ENCODE measurements at places on chromosomes 3 and 15. TPM values are rescaled to one million over a fixed set of nuclear protein-coding genes. Genes with fewer than 3 reads are reported as not detected.

- no peaks in the 10 kb centered on the region for H3K27me3 ChIP-seq
- no peaks in the 10 kb centered on the region for H3K4me1 ChIP-seq
- H3K27ac ChIP-seq = no peak overlapping the region
Measured at GRCh38 chr15:67724691-67725375, 100.5 kb upstream of the SKOR1 start.

- no peaks in the 10 kb centered on the region for H3K4me1 ChIP-seq
- no peak overlapping the region for H3K27ac ChIP-seq
- peak; percentile 6 for DNase-seq
- no peak overlapping the region for H3K4me3 ChIP-seq
- H3K27me3 ChIP-seq = peaks cover 79% of the 10 kb centered on the region
Measured at GRCh38 chr15:34610354-34610753, 26.9 kb upstream of the GOLGA8B start.

DNA sequence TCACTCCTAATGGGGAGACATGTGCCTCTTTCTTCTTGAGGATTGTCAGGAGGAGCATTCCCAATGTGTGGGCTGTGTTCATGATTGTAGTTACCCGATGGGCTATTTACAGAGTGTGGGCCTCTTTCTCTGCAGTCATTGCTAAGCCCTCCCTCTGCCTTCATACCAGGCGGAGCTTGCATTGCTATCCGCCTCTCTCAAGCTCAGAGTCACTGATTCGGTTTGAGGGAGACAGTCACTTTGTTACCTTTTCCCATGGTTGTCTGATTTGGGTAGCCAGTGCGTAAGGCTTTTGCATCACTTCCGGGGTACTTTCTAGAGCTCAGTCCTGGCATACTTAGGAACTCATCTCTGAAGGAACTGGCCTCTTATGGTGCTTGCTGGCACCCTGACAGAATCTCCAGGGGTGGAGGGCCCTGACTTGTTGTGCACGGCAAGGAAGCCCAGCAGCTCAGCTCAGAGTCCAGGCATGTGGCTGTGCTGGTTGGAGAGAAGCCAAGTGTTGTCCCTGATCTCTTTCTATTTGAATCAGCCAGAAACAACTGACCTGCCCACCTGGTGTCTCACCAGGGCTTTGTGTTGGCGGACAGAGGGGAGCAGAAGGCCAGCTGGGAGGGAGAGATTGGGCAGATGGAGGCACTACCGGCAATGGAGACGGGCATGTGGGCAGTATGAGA, 79.8 kb downstream of the EPHB1 start:
- peaks cover 72% of the 10 kb centered on the region for H3K27me3 ChIP-seq
- H3K4me3 ChIP-seq = no peak overlapping the region
- no peaks in the 10 kb centered on the region for H3K4me1 ChIP-seq
- H3K27ac ChIP-seq = no peak overlapping the region

DNA sequence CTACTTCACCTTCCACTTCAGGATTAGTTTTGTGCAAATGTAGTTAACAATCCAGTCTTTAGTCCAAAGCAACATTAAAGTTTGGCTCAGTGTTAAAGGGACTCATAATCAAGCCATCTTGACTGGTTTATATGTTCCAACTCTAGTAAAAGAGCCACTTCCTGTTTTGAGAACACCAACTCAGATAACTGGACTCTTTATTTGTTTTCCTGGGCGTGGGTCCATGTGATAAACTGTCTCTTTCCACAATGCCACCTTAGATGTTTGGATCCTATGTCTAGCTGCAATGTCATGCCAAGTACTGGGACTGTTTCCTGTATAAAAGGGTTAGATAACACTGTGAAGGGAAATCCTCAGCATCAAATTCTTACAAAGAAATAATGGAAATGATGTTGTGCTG, 545.0 kb downstream of the PYDC2 start:
- no peak overlapping the region for H3K27ac ChIP-seq
- H3K4me1 ChIP-seq = no peaks in the 10 kb centered on the region
- no peak overlapping the region for H3K4me3 ChIP-seq
- no peaks in the 10 kb centered on the region for H3K27me3 ChIP-seq
- DNase-seq = no peak

DNA sequence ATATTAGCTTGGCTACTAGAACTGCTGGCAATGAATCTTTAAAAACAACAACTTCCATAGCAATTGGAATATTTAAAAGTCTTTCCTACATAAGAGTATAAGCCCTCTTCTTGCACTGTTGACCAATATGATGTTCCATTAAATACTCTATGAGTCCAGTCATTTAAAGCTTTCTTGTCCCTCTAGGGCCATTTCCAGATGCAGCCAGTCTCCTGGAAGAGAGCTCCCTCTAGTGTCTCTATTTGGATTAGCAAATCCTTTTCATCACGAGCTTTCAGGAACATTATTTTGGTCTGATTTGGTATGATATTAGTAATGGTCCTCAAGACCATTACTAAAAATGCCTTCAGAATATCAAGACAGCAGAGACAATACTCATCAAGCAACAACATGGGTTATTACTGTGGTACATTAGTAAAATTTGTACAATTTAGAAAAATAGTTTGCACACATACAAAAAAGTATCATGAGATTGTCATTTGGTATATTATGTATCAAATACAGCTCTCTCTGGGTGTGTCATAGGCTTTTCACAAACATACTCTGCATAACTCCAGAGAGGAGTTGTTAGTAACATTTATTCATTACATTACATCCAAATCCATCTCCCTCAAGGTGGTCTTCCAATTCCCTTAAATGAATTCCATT, 101.3 kb downstream of the DPH6 start:
- H3K27ac ChIP-seq = no peak overlapping the region
- peak; percentile 39 for DNase-seq
- H3K4me3 ChIP-seq = no peak overlapping the region
- no peaks in the 10 kb centered on the region for H3K27me3 ChIP-seq

GRCh38 chr3:113167825-113168801, 43.2 kb upstream of the BOC start:
- DNase-seq = no peak
- H3K4me3 ChIP-seq = no peak overlapping the region
- no peaks in the 10 kb centered on the region for H3K36me3 ChIP-seq
- H3K4me1 ChIP-seq = no peaks in the 10 kb centered on the region

GRCh38 chr3:187679638-187680396, 9.6 kb upstream of the SST start:
- no peaks in the 10 kb centered on the region for H3K4me1 ChIP-seq
- H3K36me3 ChIP-seq = no peaks in the 10 kb centered on the region
- peak; percentile 64 for DNase-seq
- no peak overlapping the region for H3K27ac ChIP-seq

DNA sequence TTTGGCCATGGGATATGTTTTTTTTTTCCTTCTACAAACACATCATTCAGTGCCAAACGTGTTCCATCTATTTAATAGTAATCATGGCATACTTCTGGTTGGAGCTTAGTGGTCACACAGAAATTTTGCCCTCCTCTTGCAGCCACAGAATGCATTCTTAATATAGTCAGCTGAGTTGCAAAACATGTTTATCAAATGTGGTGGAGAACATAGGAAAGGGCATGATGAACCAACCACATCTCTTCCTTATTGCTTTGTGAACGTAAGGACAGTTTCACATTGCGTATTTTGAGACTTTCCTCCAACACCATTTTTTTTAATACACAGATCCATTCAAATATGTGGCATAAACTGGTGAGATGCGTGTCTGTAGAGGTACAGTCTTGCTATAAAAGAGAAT, 106.8 kb downstream of the BBX start:
- no peak overlapping the region for H3K4me3 ChIP-seq
- H3K4me1 ChIP-seq = no peaks in the 10 kb centered on the region
- no peaks in the 10 kb centered on the region for H3K36me3 ChIP-seq
- no peaks in the 10 kb centered on the region for H3K27me3 ChIP-seq
- no peak for DNase-seq

DNA sequence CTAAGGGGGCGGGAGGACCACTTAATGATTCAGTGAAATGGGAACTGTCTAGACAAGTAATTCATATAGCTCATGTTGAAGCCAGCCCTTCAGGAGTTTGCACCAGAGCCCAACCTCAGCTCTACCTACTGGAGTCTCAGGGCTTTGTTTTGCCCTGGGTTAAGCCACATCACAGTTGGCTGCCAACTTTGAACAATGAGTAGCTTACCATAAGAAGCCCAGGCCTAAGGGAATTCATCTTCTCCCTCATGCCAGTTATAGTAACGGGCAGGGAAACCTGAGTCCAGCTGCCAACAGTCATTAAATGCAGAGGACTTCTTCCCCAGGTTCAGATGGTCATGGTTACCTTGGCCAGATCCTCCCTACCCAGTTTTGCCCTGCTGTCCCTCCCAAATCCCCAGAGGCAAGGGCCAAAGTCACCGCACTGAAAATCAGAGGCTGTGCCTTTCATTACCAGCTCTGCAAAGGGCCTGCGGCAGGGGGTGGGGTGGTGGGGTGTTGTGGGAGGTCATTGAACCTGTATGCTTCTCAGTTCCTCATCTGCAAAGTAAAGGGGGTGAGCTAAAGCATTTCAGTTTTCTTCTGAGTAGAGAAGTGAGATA, 302.2 kb upstream of the NR2E3 start:
- H3K36me3 ChIP-seq = no peaks in the 10 kb centered on the region
- H3K27ac ChIP-seq = no peak overlapping the region
- H3K27me3 ChIP-seq = no peaks in the 10 kb centered on the region

- no peak for DNase-seq
- H3K4me1 ChIP-seq = no peaks in the 10 kb centered on the region
- H3K27ac ChIP-seq = no peak overlapping the region
- no peaks in the 10 kb centered on the region for H3K36me3 ChIP-seq
- no peak overlapping the region for H3K4me3 ChIP-seq
Measured at GRCh38 chr3:35120026-35120425, 519.3 kb upstream of the ARPP21 start.

DNA sequence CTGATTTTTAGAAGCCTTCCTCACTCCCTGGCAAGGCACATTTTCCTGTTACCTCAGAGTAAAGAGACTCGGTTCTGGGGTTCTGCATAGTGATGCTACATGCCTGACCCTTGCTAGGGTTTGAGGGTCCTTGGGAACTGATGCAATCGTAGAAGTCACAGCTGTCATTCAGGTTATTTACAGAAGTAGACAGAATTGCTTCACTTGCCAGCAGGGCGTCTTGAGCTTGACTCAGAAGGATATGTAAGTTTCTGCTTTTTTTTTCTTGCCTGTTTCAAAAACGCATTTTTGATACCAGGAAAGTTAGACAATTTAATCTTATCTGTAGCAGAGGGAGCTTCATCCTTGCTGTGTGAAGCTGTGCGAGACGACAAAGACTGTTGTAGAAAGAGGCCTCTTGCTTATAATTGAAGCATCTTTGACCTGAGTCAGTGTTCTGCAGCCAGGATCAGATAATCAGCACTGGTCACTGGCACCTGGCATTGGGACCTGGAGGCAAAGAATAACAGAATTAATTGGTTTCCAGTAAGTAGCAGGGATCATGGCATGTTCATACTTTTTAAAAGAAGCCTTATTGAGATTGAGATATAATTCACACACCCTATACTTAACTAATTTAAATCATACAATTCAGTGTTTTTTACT, 24.8 kb downstream of the CACNA1D start:
- H3K4me1 ChIP-seq = no peaks in the 10 kb centered on the region
- H3K27me3 ChIP-seq = peaks cover 3% of the 10 kb centered on the region
- H3K27ac ChIP-seq = no peak overlapping the region

DNA sequence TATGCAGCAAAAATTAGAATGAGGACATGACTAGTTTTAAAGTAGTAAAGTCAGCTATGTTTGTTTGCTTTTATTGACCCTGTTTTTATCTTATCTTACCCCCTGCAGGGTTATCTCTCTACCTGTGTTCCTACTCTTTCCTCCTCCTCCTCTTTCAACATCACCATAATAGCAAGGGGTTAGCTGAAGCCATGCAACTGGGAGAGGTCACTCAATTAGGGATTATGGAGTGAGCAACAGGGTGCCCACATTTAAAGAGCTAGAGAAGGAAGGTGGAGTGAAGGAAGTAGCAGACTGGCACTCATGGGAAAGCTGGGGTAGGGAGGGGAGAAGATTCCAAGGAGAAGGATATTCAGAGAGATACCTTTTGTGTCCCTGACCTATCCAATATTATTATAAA, 125.9 kb downstream of the LRTM1 start:
- no peaks in the 10 kb centered on the region for H3K4me1 ChIP-seq
- no peaks in the 10 kb centered on the region for H3K36me3 ChIP-seq
- no peak overlapping the region for H3K4me3 ChIP-seq
- no peak for DNase-seq
- no peak overlapping the region for H3K27ac ChIP-seq
- no peaks in the 10 kb centered on the region for H3K27me3 ChIP-seq

DNA sequence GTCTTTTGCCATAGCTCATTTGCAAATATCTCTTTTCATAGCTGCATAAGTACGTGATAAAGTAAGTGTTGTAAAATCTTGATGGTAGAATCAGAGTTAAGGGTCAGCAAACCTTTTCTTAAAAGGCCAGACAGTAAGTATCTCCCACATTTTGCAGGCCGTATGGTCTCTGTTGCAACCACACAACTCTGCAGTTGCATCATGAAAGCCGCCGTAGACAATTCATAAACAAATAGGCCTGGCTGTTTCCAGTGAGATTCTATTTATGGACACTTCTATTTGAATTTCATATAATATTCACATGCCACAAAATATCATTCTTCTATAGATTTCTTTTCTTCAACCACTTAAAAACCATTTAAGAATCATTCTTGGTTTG, 248.5 kb downstream of the TLE3 start:
- H3K4me3 ChIP-seq = no peak overlapping the region
- no peak for DNase-seq
- peaks cover 10% of the 10 kb centered on the region for H3K4me1 ChIP-seq

DNA sequence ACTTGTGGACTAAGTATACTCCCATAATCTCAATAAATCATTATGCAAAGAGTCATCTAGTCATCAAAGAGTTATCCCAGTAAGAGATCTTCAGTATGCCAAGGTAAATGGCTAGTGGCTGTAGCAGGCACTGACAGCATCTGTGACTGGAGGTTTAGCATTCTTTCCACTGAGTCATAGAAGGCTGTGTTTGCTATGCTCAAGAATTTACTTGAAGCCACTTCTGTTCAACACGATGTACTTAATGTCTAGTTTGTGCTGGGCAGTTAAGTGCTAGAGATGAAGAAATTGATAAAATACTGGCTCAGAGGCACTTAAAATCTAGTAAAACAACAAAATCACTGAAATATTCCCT, 13.0 kb downstream of the ZBED2 start:
- H3K27ac ChIP-seq = peak overlapping the region; percentile 76
- no peak overlapping the region for H3K4me3 ChIP-seq
- peaks cover 99% of the 10 kb centered on the region for H3K4me1 ChIP-seq
- no peaks in the 10 kb centered on the region for H3K27me3 ChIP-seq

GCHFR gene
- 1.5 TPM for total RNA-seq

EFHB gene
- total RNA-seq = 0.30 TPM

GOLGA6L7 gene
- not detected for total RNA-seq

AADAC gene
- 3.8 TPM for total RNA-seq

CTXN2 gene
- total RNA-seq = not detected

TMEM158 gene
- 25.8 TPM for total RNA-seq

GAP43 gene
- total RNA-seq = not detected

MYO5C gene
- total RNA-seq = 34.0 TPM

SNX4 gene
- total RNA-seq = 21.1 TPM

RPUSD3 gene
- total RNA-seq = 58.0 TPM

LRTM1 gene
- total RNA-seq = not detected

CLDN18 gene
- total RNA-seq = 0.17 TPM

B3GALNT1 gene
- 9.6 TPM for total RNA-seq

MUC4 gene
- 0.64 TPM for total RNA-seq

IL17RD gene
- 12.3 TPM for total RNA-seq

FNDC3B gene
- 45.7 TPM for total RNA-seq

SLC30A4 gene
- 2.7 TPM for total RNA-seq
